ENCODE measurements at places on chromosomes 6 and 20.

GRCh38 chr6:119739769-119740168 lies 390.2 kb upstream of the MAN1A1 start:
- no peak for DNase-seq

DNA sequence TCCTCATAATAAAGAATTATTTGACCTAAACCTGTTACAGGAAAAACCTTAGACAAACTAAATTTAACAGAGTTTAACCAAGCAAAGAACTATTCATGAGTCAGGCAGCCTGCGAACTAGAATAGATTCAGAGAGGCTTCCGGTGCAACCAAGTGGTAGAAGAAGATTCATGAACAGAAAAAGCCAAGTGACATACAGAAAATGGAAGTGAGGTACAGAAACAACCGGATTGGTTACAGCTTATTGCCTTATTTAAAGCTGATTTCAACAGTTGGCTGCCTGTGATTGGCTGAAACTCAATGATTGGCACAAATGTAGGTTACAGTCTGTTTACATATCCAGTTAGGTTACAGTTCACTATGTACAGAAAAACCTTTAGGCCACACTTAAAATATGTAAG lies 10.1 kb downstream of the PPP1R3G start:
- no peak for DNase-seq

GRCh38 chr6:123333000-123333756 lies 303.6 kb downstream of the TRDN start:
- no peak for DNase-seq

GRCh38 chr6:84773133-84773430 lies 8.7 kb upstream of the TBX18 start:
- no peak for DNase-seq

GRCh38 chr6:15374119-15374518 lies 128.2 kb downstream of the JARID2 start:
- no peak for DNase-seq

GRCh38 chr6:5510331-5511133 lies 249.2 kb downstream of the FARS2 start:
- DNase-seq, result no peak

GRCh38 chr6:3895312-3895653 lies 46.1 kb downstream of the FAM50B start:
- DNase-seq, result no peak

DNA sequence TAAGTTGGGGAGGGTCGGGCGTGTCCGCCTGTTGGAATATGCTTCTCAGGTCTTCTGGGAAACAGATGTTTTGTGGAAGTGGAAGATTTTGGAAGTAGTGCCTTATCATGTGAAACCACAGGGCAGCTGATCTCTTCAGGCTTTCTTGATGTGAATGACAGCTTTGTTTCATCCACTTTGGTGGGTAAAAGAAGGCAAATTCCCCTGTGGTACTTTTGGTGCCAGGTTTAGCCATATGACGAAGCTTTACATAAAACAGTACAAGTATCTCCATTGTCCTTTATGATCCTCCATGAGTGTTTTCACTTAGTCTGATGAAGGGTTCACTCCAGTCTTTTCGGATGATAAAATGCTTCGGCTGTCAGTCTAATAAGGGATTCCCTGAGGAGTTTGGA lies 4.6 kb downstream of the IRF4 start:
- no peak for DNase-seq

DNA sequence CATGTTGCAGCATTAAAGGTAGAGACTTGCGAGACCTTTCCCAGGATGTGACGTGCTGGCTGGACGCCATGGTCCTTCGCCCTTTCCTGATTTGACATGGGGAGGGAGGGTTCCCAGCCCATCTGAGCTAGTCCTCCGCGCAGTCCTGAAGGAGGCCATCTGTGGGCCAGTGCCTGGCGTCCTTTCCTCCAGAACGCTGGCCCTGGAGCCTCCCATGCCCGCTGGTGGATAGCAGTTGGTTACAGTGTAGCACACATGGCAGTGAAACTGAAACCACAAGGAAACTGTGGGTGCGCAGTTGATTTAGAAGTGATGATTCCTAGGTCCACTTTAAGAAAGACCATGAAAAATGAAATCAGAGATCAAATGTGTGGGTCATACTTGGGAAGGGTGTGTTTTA lies 193.7 kb downstream of the CDH4 start:
- DNase-seq, result no peak

DNA sequence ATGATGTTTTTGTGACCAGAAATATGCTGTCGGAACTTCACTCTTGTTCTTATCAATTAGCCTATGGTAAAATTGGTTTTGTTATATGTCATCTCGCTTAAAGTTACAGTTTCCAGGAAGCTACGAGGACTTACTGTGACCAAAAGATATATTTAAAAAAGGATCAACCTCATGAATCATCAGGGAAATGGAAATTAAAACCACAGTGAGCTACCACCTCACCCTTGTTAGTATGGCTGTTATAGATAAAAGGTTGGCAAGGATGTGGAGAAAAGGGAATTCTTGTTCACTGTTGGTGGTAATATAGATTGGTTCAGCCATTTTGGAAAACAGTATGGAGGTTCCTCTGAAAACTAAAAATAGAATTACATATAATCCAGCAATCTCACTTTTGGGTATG lies 14.3 kb upstream of the INSM1 start:
- DNase-seq, result no peak

DNA sequence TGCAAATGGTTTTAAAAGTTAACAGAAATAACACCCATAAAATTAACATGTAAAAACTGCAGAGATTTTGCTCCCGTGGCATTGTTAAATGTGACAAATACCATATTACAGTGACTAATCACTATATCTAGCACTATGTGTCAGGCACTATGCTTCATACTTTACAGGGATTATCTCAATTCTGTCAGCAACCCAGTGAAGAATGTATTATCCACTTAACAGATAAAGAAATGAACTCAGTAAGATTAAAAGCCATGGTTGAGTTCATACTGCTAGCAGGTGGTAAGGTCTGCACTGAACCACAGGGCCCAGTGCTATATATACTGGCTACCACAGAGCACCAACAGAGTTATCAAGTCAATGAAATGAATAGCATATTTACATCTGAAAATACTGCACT lies 65.4 kb downstream of the RWDD2A start:
- no peak for DNase-seq

DNA sequence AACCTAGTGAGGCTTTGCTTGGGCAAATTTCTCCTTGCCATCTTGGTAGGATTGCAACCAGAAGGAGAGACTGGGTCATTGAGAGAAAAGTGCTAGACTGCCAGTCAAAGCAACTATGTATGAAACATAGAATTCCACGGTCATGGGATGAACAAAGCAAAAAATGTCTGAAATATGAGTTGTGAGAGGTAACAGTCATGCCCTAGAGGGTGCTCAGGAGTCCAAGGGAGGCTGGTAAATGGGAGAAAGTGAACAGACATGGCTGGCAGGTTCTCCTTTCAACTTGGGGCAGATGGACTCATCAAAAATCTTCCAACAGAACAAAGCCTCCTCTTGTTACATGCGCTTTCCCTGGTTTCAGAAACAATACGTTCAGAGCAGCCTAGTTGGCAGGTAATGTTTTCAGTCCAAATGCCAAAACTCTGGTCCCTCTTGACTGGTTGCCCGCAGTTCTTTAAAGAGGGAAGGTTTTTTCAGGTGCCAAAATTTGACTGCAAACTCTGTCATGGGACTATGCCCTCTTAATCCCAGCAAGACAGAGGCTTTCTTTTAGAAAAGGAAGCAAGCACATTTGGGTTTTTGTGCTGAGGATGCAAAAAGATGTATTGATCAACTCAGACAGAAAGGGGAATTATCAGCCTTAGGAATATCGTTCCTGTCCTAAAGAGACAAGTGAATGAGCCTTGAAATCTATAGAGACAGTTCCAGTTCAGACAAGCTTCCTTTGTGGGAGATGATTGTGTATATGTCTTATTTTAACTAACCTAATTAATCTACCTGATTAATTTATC lies 68.5 kb upstream of the SASH1 start:
- DNase-seq, result no peak

DNA sequence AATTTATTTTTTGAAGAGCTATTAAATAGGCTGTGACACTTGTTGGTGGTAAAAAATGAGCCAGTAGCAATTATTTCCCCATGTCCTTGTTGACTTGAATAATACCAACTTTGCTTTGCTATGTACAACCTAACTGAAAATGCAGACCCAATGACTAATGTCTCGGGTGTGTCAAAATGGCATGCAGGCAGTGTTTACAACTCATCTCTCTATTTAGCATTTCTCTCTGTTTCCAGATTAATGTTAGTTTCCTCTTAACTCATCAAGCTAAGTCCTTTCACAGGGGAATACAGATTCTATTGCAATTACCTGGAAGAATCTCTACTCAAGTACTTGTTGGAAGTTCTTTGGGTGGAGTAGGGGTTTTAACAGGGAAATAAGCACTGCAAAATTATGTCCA lies 504.4 kb downstream of the BCKDHB start:
- DNase-seq, result no peak

GRCh38 chr6:157333537-157333936 lies 10.2 kb upstream of the TMEM242 start:
- no peak for DNase-seq

GRCh38 chr6:162857326-162857725 lies 129.6 kb downstream of the PACRG start:
- DNase-seq, result no peak

- no peak for DNase-seq
These were observed 100.0 kb downstream of the OR2B2 start for GRCh38 chr6:27812078-27812804.

GRCh38 chr6:110398778-110399177 lies 16.6 kb downstream of the DDO start:
- no peak for DNase-seq

GRCh38 chr6:43926634-43927531 lies 156.9 kb downstream of the VEGFA start:
- DNase-seq, result peak; percentile 18

DNA sequence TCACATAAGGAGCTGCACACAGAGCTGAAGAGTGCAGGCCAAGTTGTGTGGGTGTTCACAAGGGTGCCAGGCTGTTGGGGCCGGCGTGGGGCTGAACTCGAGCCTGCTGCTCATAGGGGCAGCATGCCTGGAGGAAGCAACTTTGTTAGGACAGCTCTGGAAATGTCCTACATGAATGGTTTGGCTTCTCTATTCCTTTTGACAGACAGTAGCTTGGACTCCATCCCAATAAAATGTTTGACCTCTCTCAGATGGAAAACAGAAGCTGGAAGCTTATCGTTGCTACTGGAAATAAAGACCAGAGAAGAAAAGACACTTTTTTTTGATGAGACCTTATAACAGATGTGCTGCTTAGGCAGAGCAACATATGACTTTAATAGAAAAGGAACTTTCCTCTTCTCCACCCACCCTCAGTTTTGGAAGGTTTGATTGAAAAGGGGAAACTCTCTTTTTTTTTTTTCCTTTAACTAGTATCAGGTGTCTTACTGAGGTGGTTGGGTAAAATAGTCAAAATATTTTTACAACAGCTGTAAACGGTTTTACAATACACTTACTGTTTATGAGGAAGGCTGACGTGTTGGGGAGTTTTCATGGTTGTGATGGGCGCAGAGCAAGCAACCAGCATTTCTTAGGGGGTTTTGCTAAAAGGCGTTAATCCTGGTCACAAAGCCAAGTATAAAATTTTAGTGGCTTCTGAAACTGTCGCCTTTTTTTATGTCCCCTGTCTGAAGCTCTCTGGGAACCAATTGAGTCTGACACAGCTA lies 80.7 kb upstream of the EEF1E1 start:
- no peak for DNase-seq

DNA sequence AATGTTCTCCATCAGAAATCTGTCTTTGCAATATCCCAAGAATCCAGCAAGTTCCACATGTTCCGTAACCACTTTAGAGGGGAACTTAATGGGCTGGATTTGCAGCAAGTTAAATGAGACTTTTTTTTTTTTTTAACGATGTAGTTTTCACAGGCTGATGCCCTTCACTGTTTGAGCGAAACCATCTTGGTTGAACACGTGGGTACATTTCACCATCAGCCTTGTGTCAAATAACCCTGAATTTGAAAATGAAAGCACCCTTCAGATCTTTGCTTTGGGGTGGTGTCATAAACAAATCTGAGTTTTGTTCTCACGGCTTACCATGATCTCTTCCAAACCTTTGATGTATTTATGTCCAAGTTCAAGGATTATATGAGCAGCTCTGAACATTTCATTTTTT lies 73.7 kb upstream of the EXOC2 start:
- no peak for DNase-seq

GRCh38 chr20:47927385-47927851 lies 142.1 kb upstream of the SULF2 start:
- no peak for DNase-seq

DNA sequence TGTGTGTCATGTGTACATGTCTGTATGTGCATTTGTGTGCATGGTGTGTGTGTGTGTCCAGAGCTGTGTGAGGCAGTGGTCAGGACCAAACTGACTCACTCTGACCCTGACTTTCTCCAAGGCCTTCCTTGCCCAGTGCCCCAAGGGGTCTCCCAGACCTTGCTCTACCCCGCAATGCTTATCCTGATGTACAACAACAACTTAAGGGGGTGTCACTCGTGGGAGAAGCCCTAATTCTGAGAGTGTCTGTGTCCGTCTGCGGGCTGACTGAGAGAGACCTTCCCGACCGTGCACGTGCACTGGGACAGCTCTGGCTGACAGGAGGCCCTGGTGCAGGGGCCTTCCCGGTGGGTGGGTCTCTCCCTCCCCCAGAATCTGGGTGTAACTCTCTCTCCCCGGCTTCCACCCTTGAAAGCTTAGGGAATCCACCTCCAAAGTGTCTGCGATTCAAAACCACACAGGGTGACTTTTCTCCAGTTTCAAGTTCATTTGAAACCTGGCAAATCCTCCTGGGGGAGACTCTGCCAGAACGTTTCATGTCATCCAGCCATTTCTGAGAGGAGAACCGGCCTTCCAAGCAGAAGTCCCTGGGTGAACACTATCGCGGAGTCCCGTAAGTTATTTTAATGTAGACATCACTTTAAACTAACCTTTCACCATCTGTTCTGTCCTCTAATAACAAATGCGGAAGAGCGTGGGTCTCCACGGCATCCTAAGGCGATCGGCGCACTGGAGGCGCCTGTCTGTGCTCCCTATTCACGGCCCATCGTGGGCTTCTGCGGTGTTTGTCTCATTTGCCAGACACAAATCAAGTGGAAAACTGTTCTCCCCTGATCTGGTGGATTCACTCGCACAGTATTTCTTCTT lies 225.5 kb downstream of the TAF4 start:
- DNase-seq, result no peak

DNA sequence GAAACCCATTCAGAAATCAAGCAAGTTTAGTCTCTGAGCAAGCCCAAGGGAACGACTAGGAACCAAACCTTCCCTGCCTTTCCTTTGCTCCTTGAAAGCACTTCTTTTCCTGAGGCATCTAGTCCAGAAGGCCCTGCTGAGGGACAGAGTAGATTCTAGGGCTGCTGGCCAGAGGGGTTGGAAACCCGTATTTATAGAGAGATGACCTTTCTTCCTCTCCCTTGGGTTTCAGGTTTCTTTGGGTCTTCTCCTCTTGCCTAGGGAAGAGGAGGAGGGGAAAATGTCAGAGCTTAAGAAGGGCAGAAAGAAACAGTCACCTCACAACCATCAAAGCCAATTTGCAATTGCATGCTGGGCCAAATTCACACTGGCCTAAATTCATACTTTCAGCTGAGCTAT lies 5.8 kb downstream of the APOBEC2 start:
- DNase-seq, result no peak

DNA sequence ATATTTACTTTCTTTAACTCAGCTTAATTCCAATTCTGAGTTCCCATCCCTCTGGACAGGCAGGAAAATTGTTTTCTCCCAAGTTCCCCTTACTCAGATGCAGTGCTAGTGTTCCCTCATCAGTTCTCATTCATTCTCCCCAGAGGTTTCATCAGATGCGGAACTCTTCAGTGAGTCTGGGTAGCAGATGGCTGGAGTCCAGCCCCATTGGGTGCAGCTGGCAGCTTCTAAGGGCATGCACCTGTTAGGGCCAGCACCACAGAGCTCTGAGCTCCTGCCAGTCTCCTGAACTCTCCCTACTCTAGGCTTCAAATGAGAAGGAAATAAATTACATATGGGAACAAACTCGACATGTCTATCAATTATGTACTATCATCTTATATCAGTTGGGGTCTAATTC lies 76.6 kb downstream of the SOD2 start:
- DNase-seq, result no peak
